ENCODE measurements at places on chromosomes 2 and 18.

GRCh38 chr2:128817171-128817570, 498.5 kb upstream of the HS6ST1 start:
- ATAC-seq: no peak

DNA sequence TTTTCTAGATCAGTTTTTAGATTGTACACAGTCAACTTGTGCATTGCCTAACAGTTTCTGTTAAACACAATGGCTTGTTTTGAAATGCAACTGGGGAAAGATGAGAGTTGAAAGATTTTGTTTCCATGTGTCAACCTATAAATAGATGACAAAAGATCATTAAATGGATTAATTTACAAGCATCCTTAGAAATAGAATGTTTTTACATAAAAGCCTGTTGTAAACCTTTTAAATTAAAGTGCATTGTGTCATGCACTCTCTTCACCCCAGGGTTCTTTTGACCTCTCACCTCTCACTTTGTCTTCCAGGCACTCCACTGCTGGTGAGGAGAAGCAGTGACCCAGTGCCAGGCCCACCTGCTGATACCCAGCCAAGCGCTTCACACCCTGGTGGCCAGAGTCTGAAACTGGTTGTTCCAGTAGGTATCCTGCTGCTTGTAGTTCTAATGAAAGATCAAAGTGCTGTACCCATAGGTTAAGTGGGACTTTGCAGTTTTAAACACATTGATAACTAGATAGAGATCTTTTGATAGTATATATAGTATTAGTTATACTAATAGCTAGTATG, 502.1 kb downstream of the PARD3B start:
- no peak for ATAC-seq

GRCh38 chr2:97005353-97005752, 19.0 kb upstream of the FAM178B start:
- ATAC-seq: no peak

- no peak for ATAC-seq
These were observed 2.3 kb downstream of the MEIS1 start for GRCh38 chr2:66437109-66437690.

GRCh38 chr2:201441409-201441808, 9.8 kb downstream of the TRAK2 start:
- no peak for ATAC-seq
